ENCODE measurements at places on chromosomes 13 and 19.
A peak's percentile ranks its signal among the peaks of the same experiment; 100 is the strongest.

- no peak for DNase-seq
Observed at GRCh38 chr13:114100446-114101357, 31.7 kb downstream of the RASA3 start.

GRCh38 chr19:47663435-47663910, 49.7 kb upstream of the EHD2 start:
- DNase-seq = no peak

GRCh38 chr19:17178291-17178690, 36.9 kb upstream of the USE1 start:
- DNase-seq = no peak

GRCh38 chr19:27794494-27795042, 1418.4 kb downstream of the UQCRFS1 start:
- no peak for DNase-seq

DNA sequence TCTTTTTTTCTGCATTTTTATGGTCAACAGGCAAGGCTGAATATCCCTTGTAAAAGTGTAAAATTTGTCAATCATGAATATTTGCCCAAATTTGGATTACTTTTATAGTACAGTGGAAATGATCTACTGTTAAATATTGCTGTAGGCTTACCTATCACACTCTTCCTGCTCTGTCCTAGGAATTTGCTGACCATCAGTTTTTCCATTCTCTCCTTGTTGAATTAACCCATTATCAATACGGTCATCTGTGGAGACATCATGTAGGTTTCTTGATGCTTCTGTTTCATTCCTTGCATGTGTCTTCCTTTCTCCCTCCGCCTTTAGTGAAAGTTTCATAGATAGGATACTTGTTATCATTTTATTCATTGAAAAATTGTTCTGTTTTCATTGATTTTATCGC, 139.6 kb upstream of the TUBA3C start:
- DNase-seq = no peak

DNA sequence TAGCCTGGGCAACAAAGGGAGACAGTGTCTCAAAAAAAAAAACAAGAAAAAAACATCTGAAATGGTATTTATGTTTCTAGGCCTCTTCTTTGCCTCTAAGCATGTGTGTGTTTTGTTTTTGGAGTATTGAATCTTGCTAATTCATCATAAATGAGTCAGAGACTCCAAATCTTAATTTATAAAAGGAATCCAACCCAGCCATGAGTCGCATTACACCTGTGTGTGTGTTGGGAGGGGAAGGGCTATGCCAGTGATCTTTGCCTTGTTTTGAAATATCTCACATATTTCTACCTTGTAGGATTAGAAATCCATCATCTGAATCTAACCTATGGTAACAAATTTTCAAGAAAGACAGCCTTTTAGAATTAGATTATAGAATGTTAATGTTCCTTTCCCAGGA, 4.0 kb downstream of the ZNF331 start:
- no peak for DNase-seq

- no peak for DNase-seq
Observed at GRCh38 chr13:25967144-25967543, 84.7 kb downstream of the SHISA2 start.

DNA sequence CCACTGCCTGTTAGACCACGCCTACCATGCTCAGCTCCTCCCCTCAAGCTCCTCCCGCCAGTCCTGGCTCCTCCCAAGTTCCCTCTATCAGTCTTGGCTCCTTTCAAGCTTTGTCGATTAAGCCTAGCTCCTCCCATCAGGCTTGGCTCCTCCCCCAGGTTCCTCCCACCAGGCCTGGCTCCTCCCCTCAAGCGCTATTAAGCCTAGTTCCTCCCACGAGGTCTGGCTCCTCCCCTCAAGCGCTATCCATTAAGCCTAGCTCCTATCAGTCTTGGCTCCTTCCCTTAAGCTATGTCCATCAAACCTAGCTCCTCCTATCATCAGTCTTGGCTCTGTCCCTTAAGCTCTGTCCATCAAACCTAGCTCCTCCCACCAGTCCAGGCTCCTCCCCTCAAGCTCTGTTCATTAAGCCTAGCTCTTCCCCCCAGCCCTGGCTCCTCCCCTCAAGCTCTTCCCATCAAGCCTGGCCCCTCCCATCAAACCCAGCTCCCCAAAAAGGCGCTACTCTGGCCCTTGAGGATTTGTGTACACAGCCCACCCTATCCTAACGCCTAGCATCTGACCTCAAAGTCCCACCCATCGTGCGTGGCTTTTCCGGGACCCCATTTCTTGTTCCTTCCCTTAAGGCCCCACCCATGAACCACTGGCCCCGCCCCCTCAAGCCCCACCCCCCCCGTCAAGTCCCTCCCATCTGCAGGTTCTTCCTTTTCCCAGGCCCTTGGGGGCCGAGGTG, 10.0 kb downstream of the CAMSAP3 start:
- peak; percentile 37 for DNase-seq

- DNase-seq = no peak
Observed at GRCh38 chr13:24145674-24146073, 14.8 kb upstream of the SPATA13 start.

DNA sequence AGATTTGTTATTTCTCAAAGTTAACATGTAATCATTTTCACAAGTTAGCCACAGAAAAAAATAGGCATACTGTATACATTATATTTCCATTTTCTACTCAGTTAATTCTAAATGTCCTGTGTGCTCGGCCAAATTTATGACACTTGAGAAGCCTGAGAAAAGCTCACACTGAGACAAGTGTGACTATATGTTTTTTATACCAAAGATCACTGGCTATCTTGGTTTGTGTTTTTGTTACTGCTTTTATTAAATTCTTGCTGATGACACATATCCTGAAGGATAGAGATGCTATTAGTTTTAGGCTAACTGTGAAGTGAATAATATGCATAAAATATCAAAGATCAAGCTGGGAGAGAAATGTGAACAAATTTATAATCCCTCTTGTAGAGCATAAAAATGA, 49.3 kb upstream of the IL17D start:
- no peak for DNase-seq

- no peak for DNase-seq
Observed at GRCh38 chr13:48231933-48232332, 1.1 kb upstream of the ITM2B start.

DNA sequence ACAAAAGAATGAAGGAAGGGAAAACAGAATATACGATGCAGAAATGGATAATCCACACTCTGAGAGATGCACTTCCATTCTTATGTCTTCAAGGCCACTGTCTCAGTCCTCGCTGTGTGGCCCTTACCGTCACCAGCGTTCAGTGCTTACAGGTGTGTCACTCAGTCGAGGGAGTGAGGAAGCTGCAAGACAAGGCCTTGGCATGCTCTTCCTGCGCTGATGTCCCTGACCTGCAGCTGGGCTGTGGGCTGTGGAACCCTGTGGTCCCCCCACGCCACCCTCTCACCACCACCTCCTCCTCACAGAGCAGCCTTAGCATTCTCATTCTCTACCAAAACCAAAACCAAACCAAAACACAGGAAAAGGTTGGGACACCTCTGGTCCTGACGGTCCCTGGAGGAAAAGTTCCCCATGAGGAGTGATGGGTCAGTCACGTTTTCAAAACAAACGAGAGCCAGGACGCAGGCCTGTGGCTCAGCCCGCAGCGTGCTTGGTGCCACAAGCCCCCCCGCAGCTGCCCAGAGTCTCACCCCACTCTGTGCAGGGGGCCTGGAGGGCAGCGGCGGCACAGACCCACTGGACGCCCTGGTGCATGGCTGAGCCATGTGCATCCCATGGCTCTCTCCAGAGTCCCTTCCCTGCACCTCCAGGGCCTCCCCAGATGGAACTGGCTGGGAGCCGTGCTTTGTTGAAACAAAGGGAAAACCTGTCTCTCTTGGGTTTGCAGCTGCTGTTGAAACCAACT, 48.2 kb upstream of the GPR183 start:
- DNase-seq = no peak

DNA sequence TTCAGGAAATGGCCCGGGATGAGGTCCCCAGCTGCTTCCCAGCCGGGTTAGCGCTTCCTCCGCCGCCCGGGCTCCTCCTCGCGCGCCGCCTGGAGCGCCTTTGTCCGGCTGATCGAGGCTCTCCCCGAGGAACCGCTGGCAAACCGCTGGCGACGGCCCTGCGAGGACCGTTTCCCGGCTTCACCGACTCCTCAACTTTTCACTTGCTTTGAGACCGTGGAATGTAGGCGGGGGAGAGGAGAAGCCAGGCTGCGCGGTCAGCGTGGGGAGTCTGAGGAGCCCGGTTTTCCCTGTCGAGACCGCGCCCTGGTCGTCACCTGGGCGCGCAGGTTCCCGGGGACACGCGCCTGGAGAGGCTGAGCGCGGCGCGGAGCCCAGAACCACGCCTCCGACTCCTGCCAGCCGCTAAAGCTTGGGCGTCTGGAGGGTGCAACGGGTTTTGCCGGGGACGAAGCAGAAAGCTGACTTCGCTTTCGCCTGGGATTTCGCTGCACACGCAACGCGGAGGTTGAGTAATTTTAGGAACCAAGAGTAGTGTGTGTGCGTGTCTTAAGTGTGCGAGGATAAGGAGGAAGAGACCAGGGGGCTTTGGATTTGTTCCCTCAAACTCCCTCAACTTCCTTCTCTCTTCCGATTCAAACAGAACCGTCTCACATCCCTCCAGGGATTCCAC, 7.3 kb upstream of the DGKH start:
- DNase-seq = peak; percentile 16

DNA sequence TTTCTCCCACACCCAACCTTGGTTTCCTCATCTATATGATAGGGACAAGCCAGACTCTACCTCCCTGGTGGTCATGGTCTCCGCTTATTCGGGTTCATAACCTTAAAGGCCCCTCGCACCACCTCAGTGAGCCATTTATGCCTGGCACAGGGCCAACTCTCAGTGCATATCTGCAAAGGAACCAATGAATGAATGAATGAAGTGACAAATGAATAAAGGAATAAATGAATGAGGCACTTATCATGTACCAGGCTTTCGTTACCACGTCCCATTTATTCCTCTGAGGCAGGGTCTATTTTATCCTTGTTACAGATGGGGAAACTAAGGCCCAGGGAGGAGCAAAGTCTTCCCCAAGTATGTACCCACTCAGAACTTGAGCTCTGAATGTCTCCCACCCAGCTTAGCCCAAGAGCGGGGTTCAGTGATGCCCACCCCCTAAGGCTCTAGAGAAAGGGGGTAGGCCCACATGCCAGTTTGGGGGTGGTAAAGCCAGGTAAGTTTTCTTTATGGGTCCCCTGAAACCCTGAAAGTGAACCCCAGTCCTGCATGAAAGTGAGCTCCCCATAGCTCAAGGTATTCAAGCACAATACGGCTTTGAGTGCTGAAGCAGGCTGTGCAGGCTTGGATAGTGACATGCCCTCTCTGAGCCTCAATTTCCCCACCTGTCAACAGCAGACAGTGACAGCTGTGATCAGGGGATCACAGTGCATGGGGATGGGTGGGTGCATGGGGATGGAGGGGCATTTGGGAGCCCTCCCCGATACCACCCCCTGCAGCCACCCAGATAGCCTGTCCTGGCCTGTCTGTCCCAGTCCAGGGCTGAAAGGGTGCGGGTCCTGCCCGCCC, 490 bp upstream of the SLC5A5 start:
- DNase-seq = no peak

DNA sequence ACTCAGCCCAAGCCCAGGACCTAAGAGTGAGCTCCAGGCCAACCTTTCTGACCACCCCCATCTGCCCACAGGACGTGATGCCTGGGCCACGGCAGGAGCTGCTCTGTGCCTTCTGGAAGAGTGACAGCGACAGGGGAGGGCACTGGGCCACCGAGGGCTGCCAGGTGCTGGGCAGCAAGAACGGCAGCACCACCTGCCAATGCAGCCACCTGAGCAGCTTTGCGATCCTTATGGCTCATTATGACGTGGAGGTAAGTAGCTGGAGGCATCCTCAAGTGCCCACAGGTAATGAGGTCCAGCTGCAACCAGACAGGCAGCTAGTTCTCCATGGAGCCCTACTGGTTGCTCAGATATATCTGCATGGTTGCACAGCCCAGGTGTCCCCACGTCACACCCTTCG, 14.8 kb downstream of the DDX39A start:
- no peak for DNase-seq

DNA sequence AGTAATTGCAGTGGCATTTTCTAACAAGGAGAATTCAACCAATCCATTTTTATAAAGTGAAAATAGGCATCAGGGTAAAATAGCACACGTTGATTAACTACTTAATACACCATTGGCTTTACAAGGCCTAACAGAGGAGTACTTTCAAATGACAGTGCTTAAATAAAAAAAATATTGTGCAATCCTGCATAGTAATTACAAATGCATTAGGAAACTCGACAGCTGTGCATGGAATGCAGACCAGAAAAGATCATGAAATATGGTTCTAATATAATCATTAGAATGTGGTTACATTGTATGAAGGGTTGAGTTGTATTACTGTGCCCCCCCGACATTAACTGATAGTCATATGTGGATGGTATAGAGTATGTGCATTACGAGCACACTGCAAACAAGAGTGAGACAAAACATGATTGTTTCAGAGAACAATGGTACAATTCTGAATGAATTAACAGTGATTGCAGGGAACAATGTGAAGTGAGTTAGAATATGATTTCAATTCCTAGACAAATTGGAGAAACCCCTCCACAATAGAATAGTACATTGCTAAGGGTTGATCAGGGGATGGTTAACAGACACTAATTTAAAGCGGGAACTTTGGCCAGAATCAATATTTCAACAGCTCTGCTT, 270.6 kb downstream of the GPC5 start:
- no peak for DNase-seq

DNA sequence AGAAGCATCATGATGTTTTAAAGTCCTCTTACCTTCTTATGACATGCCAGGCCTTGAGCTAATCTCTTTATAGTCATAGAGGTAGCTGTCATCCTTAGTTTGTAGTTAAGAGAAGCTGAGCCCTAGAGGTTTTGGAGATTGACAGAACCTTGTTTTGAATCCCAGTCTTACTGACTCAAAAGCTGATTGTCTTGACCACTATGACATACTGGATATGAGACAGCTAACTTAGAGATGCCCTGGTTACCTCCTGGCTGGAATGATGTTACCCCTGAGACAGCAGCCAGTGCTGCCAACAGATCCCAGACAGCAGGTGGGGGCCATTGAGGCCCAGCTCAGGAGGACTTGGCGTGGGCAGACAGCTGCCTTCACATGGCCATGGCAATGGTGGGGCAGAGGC, 311.0 kb downstream of the MTUS2 start:
- no peak for DNase-seq

DNA sequence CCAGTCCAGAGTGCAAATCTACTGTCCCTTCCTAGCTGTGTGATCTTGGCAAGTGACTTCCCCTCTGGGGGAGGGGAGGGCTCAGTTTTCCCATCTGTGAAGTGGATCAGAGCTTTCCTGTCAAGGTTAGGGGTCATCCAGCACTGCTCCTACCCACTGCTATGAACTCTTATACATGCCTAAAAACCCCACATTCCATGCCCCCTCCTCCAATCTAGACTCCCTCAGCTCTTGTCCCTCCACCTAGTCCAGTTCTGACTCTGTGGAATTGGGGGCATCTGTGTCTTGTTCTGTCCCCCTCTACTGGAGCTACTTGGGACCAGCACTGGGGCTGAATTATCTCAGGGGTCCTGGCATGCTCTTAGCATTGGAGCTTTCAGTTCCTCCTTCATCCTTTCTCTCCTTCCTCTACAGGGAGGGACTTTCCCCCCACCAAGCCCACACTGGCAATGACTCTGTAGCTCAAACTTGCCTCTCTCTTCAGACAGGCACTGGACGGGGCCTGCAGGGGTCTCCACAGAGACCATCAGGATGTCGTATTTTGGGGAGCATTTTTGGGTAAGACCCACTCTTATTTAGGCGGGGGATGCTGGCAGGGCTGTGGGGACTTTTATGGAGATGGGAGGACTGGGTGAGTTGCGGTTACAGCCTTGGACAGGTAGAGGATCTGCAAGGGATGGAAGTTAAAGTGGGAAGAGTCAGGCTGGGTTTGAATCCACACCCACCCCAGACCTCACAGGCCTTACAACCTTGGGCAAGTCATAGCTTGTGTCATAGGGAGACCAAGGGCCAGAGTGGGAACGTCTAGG, 3.6 kb downstream of the FCHO1 start:
- no peak for DNase-seq
